Stimulated activated CD4-positive, alpha-beta T cell treated with anti-CD3 and anti-CD28 coated beads, Interleukin-1b, Interleukin-23, amount 100 ng/mL, for 4 hours (primary cell): ENCODE measurements at places on chromosomes 4 and X.

DNA sequence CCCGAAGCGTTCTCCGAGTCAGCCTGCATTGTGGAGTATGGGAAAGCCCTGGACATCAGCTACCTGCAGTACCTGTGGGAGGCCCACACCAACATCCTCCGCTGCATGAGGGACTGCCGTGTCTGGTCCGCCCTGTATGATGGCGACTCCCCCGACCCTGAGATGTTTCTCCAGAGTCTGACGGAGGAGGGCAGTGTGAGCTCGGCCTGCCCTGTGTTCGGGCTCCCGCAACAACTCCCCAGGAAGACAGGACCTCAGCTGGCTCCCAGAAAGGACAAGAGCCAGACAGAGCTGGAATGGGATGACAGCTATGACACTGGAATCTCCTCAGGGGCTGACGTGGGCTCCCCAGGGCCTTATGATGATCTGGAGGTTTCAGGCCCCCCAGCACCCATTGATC lies 111.3 kb downstream of the GATB start:
- no peak for DNase-seq

DNA sequence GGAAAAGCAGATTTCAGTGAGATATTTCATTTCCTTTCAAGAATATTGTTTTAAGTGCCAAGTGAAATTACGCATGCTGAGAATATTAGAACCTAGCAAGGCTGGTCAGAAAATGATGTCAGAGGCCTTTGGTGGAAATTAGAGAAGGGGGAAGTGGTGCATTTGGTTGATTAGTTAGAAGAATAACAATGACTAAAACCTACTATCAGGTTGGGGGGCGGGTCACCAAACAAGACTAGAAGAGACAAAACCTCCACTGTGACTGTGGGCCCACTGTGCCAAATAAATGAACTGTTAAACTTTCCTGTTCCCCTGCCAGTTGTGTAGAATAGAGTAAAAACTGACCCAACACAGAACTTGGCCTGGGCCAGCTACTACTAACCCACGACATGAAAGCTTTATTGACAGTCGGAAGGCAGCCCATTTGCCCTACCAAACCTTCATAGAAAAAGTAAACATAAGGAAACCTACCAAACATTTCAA lies 2.9 kb downstream of the RAPGEF2 start:
- DNase-seq = no peak

GRCh38 chr4:118991686-118992085 lies 103.0 kb downstream of the SYNPO2 start:
- no peak for DNase-seq

GRCh38 chr4:175720067-175720466 lies 92.0 kb downstream of the GPM6A start:
- no peak for DNase-seq

DNA sequence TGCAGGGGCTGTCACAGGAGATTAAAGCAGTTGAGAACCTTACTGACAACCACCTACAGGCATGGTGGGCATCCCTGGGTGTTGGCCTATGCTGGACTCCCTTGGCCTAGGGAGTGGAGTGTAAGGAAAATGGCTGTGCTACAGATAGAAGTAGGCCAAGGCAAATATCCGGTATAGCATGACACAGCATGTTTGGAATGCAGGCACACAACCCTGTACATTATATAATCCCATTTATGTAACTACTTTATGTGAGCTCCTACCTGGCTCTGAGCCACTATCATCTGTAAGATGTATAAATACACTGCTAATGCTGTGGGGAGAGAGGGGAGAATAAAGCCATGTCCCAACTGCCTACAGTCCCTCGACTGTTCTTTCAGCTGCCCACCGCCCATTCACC lies 38.7 kb upstream of the KCTD8 start:
- no peak for DNase-seq

DNA sequence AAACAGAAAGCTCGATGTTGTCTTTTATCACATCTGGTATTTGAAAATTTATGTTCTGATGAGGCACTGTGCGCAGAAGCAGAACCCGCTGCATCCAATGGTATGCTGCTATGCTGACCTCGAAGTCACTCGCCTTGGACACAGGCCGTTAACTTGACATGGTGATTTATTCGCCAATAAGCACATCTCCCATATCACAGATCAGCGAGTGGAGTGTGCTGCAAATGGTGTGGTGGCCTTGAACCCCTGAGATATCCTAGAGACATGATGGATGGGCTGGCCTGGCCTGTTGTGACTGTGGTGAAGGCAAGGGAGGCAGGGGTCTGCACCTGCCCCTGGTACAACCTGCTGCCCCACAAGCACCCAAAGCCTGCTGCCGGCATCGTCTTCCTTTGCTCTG lies 175.4 kb upstream of the FRG1 start:
- no peak for DNase-seq

DNA sequence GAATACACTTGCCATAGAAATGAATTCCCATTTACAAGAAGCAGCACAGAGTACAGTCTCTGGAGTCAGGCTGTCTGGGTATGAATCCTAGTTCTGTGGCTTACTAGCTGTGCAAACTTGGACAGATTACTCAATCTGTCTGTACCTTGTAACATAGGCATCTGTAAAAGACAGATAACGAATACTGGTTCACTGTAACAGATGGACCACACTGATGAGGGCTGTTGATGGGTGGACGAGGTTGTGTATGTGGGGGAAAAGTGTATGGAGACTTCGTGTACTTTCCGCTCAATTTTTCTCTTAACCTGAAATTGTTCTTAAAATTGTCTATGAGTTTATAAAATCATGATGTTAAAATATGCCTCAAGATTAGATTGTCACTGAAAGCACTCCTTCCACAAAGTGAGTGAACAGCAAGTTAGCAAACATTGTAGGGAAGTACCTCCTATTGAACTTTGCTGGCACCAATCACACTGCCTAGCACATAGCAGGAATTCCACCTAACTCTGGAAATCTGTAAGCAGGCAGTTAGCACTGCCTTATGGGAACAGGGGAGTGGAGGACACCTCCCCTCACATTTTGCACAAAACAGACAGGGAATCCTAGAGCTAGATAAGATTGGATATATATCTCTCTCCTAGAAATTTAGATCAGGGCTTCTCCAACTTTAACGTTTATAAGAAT lies 6.5 kb upstream of the EXOSC9 start:
- DNase-seq = no peak

GRCh38 chr4:70945452-70946055 lies 43.4 kb downstream of the MOB1B start:
- no peak for DNase-seq

DNA sequence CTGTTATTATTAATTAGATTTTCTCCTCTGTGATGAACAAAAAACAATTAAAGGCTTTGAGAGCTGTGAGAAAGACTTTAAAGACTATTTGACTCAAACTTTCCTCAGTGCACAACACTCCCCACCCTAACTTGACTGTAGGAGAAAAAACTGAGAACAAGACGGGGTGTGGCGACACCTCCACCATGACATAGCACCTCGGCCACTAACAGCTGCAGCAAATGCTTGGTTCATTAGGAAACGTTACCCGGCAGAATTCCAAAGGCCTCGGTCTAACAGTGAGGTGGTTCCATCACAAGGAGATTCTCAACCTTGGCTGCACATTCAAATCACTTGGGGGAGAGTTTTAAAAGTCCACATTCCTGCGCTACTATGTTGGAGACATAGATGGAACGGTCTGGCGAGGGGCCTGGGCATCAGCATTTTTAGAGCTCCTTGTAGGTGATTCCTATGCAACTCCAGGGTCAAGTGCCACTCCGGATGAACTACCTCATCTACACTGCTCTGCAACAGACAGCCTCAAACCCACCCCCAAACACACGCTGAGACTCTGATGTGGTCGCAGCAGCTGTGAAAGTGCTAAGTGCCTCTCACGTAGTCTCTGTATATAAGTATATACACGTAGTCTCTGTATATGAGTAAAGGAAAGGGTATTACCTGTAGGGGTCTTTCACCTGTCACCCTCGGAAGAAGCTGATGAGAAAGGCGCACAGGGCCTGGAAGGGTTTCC lies 1.0 kb downstream of the FGFBP2 start:
- no peak for DNase-seq

GRCh38 chrX:150205011-150205410 lies 158.1 kb upstream of the MAMLD1 start:
- no peak for DNase-seq

DNA sequence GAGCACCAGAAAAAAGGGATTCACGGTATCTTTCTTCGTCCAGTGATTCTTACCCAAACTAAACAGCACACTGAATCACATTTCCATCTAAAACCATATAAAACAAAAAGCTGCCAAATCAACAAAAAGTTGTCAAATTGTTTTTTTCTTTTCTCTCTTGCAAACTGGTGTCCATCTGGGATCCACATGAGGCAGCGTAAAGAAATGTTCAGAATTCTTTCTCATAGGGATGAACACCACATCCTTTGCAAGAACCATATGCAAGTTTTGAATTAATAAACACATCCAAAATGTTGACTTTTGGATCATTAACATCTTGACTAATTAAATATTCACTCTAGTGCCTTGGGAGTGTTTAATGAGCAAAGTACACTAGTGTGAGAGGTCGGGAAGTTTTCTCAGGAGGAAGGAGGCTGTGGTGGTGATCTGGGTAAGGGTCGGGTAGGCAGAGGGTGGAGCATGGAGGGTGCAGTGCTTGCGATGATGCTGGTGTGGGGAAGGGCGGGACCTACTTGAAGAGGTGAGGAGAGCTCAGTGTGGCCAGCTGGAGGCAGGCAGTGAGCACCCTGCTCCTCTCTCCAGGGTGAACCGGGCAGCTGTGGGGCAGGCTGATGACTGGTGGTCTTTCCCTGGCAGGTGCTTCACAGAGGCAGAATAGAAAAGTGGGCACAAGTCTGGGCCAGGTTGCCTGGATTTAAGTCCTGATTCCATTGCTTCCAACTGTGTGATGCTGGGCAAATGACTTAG lies 72.8 kb downstream of the NSUN7 start:
- DNase-seq = no peak

DNA sequence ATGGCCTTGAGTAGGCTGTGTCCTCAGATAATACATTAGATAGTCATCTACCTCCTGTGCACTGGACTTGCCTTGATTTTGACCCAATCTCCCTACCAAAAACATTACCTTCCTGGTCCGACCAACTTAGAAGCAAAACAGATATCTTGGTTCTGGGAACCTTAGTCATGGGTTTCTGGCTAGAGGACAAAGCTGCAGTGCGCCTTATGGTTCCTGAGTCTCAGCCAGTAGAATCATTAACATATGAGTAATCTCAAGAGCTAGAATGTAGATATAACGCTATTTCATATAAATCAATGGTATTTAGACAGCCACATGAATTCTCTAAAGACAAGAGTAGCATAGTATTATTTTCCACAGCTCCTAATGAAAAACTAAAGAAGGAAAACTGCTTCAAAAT lies 83.1 kb downstream of the GRIA3 start:
- DNase-seq = no peak

DNA sequence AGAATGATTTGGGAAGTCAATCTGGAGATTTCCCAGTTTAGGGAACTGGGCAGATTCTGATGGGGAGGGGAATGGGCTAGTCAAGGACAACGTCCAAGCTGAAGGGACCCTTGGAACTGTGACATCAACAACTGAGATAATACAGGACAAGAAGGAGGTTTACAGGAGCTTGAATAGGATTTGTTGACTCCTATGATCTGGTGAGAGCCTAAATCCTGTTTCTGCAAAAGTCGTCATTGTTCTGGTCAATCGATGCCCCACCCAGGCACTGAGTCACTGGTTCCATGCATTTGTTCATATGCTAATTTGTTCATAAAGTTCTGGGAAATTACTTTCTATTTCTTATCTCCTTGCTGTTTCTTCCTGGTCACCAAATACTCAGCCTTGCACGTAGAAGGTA lies 15.3 kb upstream of the PDGFRA start:
- DNase-seq = no peak

DNA sequence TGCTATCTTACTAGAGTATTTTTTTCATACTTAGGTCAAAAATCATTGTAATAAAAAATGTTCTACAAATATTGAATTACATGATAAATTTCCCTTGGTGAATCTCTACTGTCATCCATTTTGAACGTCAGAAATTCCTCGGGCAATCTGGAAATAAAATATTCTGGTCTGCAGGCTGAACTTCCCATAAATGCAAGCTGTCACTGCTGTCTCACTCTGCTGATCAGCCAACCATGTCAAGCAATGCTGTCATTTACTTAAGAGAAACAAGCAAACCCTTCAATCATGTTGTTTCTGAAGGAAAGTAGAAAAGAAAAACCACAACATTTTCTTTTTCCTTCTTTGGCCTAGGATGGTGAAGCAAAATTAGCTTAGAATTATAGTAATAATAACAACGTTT lies 514.2 kb upstream of the GALNT7 start:
- no peak for DNase-seq

DNA sequence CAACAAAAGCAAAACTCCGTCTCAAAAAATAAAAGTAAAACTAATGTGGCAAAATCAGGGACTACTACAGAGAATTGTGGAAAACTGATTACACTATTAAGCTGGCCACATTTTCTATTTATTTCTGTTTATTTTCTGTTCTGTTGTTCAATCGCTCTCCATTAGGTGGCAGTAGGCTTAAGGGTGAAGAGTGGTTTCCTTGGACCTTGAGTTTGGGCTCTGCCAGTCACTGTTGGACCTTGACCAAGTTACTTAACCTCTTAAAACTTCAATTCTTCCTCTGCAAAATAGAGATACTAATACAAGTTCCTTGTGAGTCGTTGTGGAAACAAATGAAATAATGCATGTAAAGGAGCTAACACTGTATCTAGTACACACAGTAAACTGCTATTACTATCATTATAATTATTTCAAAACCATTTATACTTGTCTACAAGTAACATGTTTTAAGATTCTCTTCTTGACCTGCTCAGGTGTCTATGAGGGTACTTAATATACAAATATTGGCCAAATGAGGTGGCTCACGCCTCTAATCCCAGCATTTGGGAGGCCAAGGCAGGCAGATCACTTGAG lies 15.2 kb downstream of the HSD17B11 start:
- no peak for DNase-seq

DNA sequence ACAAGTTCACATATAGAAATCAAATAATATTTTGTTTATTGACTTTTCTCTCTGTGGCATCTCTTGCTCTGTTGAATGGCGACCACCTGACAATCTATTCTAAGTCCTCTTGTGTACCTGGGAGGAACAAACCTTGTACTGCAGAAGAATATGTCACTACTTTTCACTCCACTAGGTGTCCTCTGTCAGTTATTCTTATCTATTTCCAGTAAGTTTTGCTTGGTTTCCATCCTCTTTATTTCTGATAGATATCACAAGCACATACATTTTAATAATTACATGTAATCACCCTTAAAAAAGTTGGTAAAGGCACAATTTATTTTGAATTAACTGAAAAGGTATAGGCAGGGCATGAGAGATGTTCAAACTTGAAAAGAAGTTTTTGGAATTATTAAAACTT lies 238.4 kb downstream of the SNCA start:
- no peak for DNase-seq

DNA sequence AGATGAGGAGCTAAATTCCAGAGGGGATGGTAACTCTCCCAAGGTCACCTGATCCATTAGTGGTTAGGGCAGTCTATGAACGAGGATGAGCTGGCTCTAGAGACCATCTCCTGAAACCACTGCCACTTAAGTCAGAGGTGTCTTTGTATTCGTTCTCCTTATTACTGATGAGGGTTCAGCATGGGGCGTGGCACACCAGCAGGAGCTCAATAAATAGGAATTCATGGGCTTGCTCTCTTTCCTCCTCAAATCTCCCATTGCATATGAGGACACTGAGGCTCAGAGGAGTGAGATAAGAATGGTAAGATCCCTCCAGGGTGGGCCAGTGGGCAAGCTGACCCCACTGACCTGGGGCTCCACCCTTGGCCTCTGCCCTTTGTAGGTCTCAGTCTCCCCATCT lies 1.7 kb upstream of the GATA1 start:
- no peak for DNase-seq

- peak; percentile 32 for DNase-seq
These were observed 1.3 kb downstream of the CAMK2D start for GRCh38 chr4:113760094-113760794.

- no peak for DNase-seq
These were observed 7.7 kb downstream of the S100P start for GRCh38 chr4:6701371-6701770.
